ENCODE measurements at places on chromosomes 12 and 14.

DNA sequence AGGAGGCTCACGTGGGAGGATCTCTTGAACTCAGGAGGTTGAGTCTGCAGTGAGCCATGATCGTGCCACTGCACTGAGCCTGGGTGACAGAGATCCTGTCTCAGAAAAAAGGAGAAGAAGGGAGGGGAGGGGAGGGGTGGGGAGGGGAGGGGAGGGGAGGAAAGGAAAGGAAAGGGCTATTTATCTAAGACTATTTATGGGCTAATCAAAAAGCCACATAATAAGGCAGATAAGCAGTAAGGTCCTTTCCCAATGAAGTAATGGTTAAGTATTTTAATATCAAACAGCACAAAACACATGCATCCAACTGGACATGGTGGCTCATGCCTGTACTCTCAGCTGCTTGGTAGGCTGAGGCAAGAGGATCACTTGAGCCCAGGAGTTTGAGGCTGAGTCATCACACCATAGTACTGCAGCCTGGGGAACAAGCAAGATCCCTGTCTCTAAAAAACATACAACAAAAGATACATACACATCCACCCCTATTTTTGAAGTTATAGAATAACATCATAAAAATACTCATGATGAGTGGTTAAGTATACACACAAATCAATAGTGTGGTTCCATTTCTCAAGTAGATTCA is 9.7 kb downstream of the PAWR start:
- no peak for DNase-seq

DNA sequence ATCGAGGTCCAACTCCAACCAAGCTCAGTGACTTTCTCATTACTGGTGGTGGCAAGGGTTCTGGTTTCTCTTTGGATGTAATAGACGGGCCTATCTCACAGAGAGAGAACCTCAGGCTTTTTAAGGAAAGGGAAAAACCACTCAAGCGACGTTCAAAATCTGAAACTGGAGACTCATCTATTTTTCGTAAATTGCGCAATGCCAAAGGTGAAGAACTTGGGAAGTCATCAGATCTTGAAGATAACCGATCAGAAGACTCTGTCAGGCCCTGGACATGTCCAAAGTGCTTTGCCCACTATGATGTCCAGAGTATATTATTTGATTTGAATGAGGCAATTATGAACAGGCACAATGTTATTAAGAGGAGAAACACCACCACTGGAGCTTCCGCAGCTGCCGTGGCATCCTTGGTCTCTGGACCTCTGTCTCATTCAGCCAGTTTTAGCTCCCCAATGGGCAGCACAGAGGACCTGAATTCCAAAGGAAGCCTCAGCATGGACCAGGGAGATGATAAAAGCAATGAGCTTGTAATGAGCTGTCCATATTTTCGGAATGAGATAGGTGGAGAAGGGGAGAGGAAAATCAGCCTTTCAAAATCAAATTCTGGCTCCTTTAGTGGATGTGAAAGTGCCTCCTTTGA is 343.5 kb upstream of the RGS6 start:
- DNase-seq: no peak

GRCh38 chr12:104131609-104132008 is 6.4 kb downstream of the NFYB start:
- no peak for DNase-seq

- no peak for DNase-seq
These were observed 11.1 kb upstream of the CIPC start for GRCh38 chr14:77086951-77087350.

GRCh38 chr14:53619691-53620231 is 336.9 kb downstream of the BMP4 start:
- no peak for DNase-seq

DNA sequence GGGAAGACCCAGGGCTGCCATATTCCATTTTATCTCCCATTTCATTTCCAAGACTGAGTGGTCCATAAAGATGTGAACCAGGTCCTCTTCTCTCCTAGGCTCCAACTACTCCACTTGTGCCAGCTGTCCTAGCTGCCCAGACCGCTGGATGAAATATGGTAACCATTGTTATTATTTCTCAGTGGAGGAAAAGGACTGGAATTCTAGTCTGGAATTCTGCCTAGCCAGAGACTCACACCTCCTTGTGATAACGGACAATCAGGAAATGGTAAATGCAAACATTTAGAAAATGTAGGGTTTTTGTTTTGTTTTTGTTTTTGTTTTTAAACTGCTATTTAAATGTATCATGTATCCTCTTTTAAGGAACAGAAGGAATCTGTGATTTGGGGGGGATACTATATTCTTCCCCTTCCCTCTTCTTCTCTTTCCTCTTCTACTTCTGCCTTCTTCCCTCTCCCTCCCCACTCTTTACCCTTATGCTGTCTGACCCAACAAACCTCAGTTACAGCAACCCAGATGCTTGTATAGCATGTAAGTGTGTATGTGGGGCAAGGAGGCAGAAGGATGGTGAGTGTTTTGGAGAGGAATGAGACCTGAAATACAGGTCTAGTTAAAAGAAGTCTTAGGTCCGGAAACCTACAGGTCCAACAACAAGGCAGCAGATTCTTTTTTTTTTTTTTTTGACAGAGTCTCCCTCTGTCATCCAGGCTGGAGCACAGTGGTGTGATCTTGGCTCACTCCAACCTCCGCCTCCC is 5.9 kb downstream of the KLRG1 start:
- no peak for DNase-seq

- no peak for DNase-seq
These were observed 45.1 kb upstream of the RERGL start for GRCh38 chr12:18135086-18135485.

- DNase-seq: no peak
These were observed 10.2 kb downstream of the KCNH3 start for GRCh38 chr12:49548822-49549648.

GRCh38 chr12:51048661-51049251 is 629 bp downstream of the LETMD1 start:
- DNase-seq: no peak

DNA sequence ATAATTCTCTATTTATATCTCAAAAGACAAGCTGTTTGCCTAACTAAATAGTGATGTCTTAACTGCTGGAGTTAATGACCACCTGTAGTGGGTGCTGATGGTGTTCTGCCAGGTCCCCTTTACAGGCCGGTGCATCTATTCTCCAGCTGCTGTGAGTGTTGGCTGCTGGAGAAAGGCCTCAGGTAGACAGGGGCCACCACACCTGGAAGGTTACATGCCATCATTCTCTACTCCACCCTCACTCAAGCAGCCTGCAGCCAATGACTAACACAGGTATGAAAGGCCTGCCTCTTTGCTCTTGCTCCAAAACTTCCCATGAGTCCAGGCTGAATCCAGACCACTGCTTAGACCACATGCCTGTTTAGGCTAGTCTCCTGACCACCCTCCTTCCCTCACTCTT is 73.9 kb downstream of the RPS6KA5 start:
- no peak for DNase-seq

GRCh38 chr12:131923260-131923659 is 5.8 kb upstream of the PUS1 start:
- DNase-seq: no peak

DNA sequence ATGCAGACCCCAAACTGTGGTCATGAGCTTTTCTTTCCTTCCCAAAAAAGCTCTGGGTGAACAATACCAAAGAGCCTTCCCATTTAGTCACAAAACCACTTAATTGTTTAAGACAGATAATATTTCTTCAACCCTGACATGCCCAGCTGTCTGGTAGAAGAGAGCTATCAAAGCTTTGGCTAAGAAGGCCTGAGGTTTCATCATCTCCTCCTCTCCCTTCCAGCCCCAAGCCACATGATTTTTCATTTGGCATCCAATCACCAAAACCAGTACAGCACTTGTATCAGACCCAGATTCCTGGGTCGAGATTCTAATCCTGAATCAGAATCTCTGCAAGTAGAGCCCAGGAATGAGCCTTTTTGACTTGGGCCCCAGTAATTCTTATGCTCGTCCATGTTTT is 199.6 kb upstream of the TMEM260 start:
- DNase-seq: no peak

DNA sequence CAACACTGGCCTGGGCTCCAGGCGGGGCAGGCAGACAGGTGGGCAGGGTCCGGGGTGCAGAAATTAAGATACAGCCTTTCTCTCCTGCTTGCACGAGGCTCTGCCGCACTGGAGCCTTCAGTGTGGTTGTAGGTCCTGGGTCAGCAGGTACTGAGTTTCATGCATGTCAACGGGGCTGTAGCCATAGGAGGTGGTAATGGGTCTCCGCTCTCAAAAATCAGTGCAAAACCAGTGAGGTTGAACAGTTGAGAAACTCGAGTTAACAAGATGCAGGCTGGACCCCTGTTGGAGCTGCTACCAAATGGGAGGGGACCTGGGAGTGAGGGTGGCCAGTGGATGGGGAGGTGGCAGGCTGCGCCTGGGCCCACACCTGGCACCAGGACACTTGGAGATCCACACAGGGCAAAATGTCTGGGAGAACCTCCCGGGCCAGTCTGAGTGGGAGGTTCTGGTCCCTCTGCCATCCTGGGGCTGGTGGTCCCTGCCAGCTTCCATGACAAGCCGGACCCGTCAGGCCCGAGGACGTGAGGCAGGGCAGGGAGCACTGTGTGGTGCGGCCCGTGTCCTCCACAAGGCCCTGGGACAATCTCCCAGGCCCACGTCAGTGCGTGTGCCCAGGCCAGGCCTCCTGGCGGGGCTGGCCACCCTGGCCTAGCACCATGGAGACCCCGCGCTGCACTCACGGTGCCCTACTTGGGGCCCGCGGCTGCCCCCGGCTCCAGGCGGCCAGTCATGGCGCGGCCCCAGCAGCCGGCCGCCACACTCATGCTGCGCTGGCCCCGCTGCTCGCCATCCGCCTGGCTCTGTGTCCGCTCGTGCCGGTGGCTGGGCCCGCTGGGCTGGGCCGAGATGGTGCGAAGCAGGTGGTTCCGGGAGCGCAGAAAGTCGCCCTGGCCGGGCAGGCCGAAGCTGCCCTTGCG is 5.1 kb downstream of the ARL6IP4 start:
- no peak for DNase-seq

DNA sequence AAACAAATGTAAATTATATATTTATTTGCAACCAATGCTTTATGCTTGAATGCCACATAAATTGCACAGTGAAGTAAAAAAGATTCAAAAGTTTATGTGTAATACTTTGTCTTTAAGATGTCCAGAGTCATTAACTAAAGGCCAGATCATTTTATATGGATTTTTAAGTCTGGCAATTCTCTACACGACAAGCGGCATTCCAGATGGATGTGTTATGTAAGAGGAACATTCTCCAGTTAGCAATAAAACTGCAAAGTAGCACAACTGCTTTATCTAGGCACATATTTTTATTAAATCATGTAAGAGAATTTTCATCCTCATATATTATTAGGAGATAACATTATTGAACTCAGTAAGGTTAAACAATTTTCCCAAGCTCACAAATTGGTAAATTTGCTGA is 1717.7 kb upstream of the SEL1L start:
- no peak for DNase-seq

GRCh38 chr14:29548948-29549370 is 378.7 kb downstream of the PRKD1 start:
- no peak for DNase-seq

DNA sequence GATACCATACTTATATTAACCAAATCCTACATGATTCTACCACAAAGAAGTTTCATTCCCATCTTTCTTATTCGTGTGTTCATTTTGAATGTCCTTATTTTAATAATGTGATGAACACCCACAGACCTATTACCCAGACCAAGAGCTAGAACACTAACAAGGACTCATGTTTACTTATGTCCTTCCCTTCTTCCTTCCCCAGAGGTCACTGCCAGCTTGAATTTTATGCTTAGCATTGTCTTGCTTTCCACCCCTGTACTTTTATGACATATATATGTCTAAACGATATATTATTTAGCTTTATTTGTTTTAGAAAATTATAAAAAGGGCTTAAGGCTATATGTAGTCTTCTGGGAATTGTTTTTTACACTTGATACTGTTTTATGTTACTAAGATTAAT is 238.6 kb downstream of the LRIG3 start:
- no peak for DNase-seq

- DNase-seq: no peak
These were observed 21.4 kb downstream of the KCTD10 start for GRCh38 chr12:109455706-109456105.

- no peak for DNase-seq
These were observed 63.5 kb downstream of the GALNT16 start for GRCh38 chr14:69323266-69323998.

DNA sequence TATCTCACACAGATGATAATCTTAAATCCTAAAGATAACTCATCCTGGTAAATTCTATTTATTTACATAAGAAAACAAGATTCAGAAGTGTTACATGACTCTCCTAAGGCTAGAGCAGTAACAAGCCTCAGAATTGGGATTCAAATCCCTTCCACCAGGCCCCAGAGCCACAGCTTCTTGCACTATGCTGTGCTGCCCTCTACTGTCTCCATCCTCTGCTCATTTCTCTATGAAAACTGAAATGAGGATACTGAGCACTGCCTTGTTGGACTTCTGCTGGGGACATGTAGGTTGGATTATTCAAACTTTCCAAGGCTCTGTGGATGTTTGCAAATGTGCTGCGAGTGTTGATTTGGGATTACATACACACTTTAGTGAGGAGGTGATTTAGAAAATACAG is 23.5 kb upstream of the C12orf50 start:
- DNase-seq: no peak

DNA sequence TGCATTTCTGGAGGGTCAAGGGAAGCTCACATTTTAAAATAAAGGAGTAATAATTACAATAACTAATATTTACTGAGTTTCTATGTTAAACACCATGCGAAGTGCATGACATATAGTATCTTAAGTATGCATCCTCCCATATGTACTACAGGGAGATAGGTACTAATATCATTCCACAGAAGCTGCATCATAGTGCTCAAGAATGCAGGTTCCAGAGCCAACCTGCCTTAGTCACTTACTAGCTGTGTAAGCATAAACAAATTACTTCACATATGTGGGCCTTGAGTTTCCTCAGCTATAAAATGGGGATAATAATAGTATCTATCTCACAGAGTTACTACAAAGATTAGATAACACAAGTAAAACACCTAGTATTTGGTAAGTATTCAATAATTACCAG is 18.3 kb downstream of the ARMH4 start:
- DNase-seq: no peak

- DNase-seq: no peak
These were observed 160.6 kb downstream of the MYRFL start for GRCh38 chr12:69985656-69986055.

DNA sequence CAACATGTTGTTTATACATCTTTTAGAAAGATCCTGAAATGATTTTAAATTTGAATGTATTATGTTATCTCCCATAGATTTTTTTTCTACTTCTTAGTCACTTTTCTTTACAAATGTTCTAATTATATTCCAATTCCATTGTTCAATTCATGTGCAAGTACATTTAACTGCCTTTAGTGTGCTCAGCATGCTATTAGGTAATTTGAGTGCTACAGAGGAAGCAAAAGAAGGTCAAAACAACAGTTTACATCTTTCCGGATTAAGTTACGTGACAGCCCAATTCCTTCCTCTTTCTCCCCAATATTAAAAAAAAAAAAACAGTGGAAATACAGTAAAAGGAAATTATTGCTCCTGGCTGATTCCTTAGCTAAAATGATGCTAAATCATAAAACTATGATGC is 98.3 kb downstream of the RTN1 start:
- DNase-seq: no peak

GRCh38 chr14:100321473-100322137 is 1.5 kb upstream of the SLC25A47 start:
- DNase-seq: no peak

GRCh38 chr12:66188584-66189485 is at the start of gene IRAK3:
TSS of gene IRAK3 (plus strand) at chr12:66189214. CDS start at chr12:66189300, 86 bp downstream.
- DNase-seq: no peak

GRCh38 chr14:68384881-68385280 is 408.0 kb downstream of the ZFP36L1 start:
- no peak for DNase-seq

Measured in activated CD8-positive, alpha-beta memory T cell treated with anti-CD3 and anti-CD28 coated beads for 1 hour (primary cell).